ENCODE measurements at places on chromosomes 3 and 15. TPM values are rescaled to one million over a fixed set of nuclear protein-coding genes. Genes with fewer than 3 reads are reported as not detected.

DNA sequence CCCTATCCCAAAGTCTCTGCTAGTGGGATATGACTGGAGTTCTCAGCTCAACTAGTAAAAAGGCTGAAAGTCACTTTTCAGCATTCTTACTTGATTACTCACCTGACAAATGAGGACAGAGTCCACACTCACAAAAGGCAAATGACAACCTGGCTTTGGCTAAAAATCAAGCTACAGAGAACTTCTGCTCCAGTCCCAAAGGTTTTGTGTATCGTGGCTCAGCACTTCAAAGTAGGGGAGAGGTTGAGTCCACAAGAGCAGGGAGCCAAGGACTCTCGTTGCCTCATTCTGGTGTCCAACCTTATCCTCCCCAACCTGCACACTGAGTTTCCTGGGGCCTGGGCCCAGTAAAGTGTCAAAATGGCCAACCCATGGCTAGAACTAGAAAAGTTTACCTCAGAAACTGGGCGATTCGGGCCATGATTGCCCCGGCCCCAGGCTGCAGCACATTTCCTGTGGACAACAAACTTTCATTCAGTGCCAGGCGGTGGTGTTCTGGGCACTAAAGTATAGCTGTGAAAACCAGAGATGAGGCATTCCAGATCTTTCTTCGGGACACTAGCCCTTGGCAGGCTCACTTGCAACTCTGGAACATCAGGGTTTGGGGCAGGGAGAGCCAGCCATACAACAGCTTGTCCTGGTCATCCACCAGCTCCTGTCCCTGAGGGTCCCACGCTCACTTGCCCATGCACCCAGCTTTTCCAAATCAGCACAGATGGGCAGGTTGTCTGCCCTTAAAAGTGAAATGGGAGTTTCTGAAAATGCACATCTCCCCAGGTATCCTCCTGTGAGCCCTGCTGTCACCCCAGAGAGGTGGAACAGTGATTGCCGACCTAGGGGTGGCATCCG, 3.1 kb downstream of the ACAA1 start:
- H3K27ac ChIP-seq, result no peak overlapping the region
- peaks cover 15% of the 10 kb centered on the region for H3K4me1 ChIP-seq
- DNase-seq, result no peak
- H3K4me3 ChIP-seq, result no peak overlapping the region
- H3K27me3 ChIP-seq, result no peaks in the 10 kb centered on the region
- H3K36me3 ChIP-seq, result no peaks in the 10 kb centered on the region

DNA sequence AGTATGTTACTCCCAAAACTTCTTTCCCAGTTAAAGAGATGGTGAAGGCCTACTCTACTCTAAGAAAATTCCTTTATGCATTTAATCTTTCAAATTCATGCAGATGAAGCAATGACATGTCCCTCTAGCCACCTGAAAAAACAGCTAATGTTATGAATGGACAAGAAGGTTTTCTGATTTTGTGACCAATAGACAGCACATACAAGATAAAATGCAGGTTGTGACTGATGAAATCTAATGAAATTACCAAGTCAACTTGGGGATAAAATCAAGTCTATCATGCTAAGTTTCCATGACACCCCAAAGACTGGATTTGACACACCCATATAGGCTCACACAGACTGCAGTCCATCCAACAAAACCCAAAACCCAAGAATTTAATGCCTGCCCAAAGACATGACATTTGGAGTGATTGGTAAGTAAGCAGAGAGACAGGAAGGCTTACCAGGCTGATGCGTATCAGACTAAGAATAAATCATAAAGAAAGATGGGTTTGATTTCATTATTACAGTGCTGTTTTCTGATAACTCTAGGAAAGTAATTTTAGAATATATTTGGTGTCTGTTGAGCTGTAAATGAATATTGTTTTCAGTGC, 26.4 kb downstream of the CD47 start:
- H3K36me3 ChIP-seq, result peaks cover 2% of the 10 kb centered on the region
- no peak overlapping the region for H3K27ac ChIP-seq
- H3K27me3 ChIP-seq, result no peaks in the 10 kb centered on the region
- no peaks in the 10 kb centered on the region for H3K4me1 ChIP-seq
- no peak overlapping the region for H3K4me3 ChIP-seq

PLA2G4B gene
- 17.5 TPM for total RNA-seq

- DNase-seq, result no peak
- H3K4me1 ChIP-seq, result peaks cover 51% of the 10 kb centered on the region
- no peak overlapping the region for H3K27ac ChIP-seq
- no peaks in the 10 kb centered on the region for H3K27me3 ChIP-seq
- no peak overlapping the region for H3K4me3 ChIP-seq
- H3K36me3 ChIP-seq, result no peaks in the 10 kb centered on the region
Observed at GRCh38 chr3:123385981-123386380, 62.9 kb downstream of the ADCY5 start.

DNA sequence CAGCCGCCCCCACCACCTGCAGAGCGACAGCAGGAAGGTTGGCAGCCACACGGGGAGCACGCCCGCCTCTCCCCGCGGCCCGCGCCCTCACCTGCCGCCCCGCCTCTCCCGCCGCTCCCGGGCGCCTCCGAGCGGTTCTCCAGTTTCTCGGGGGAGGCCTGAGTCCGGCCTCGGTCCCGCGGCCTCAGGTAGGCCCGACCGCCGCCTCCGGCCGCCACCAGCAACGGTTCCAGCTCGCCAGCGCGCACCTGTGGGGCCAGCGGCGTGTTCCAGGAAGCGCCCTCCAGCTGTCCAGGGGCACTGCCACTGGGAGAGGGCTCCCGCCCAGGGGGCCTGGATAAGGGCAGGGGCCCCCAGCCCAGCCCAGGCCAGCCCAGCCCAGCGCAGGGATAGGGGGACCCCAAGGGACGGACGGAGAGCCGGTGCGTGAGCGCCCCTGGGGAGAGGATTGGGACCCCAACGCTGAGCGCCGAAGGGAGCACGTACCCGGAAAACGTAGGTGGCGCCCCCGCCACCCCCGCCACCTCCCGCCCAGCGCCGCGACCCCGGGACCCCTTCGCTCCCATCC, 2.2 kb downstream of the LTK start:
- H3K36me3 ChIP-seq, result no peaks in the 10 kb centered on the region
- H3K27me3 ChIP-seq, result no peaks in the 10 kb centered on the region
- no peak overlapping the region for H3K4me3 ChIP-seq
- no peak overlapping the region for H3K27ac ChIP-seq

- no peaks in the 10 kb centered on the region for H3K27me3 ChIP-seq
- no peaks in the 10 kb centered on the region for H3K36me3 ChIP-seq
- DNase-seq, result no peak
- peaks cover 3% of the 10 kb centered on the region for H3K4me1 ChIP-seq
- no peak overlapping the region for H3K27ac ChIP-seq
Observed at GRCh38 chr15:100890051-100890720, 10.6 kb downstream of the ALDH1A3 start.

GRCh38 chr3:36695769-36696137, 68.6 kb downstream of the DCLK3 start:
- H3K27ac ChIP-seq, result no peak overlapping the region
- no peaks in the 10 kb centered on the region for H3K27me3 ChIP-seq
- H3K4me3 ChIP-seq, result no peak overlapping the region
- H3K36me3 ChIP-seq, result no peaks in the 10 kb centered on the region

GLCE gene
- total RNA-seq, result 23.2 TPM

TASOR gene
- 66.1 TPM for total RNA-seq

GRCh38 chr15:55353025-55353424, 34.0 kb downstream of the PIGB start:
- no peaks in the 10 kb centered on the region for H3K4me1 ChIP-seq
- no peak overlapping the region for H3K4me3 ChIP-seq
- no peak overlapping the region for H3K27ac ChIP-seq
- H3K27me3 ChIP-seq, result no peaks in the 10 kb centered on the region
- no peak for DNase-seq

DNA sequence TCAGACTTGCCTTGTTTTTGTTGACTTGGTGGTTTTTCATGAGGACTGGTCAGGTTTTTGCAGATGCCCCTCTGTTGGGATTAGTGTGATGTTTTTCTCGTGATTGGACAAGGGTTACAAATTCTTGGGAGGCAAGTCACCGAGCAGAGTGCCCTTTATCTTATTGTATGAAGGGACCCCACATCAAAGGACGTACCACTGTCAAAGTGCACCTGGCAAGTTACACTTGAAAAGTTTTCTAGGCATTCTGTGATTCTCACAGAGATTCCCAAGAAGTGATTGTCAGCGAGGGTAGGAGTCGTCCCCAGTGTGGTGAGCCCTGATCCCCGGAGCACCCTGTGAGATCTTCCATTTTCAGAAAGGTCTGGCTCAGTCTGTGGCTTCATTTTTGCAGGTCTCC, 110.1 kb downstream of the POLR2M start:
- no peaks in the 10 kb centered on the region for H3K4me1 ChIP-seq
- H3K27me3 ChIP-seq, result no peaks in the 10 kb centered on the region
- H3K36me3 ChIP-seq, result no peaks in the 10 kb centered on the region
- H3K27ac ChIP-seq, result no peak overlapping the region

B3GNT5 gene
- 9.9 TPM for total RNA-seq

DNA sequence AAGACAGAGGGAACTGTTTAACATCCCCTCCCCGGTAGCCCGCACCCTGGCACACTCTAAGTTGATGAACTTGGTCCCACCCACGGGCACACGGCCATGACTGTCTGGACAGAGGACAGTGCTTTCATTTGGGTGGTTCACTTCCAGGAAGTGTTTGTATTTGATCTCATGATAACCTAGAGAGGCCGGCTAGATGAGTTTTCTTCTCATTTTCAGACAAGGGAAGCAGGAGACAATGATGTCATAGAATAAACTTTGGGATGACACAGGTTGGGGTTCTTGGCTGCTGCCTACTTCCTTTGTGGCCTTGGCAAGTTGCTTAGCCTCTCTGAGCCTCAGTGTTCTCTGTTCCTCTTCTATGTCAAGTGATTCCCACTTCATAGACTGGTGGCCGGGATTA, 16.1 kb upstream of the LYSMD4 start:
- no peak overlapping the region for H3K27ac ChIP-seq
- no peaks in the 10 kb centered on the region for H3K4me1 ChIP-seq
- no peak for DNase-seq
- H3K36me3 ChIP-seq, result no peaks in the 10 kb centered on the region
- H3K4me3 ChIP-seq, result no peak overlapping the region
- no peaks in the 10 kb centered on the region for H3K27me3 ChIP-seq

GRCh38 chr3:48034000-48034516, 17.8 kb upstream of the MAP4 start:
- H3K36me3 ChIP-seq, result no peaks in the 10 kb centered on the region
- H3K4me1 ChIP-seq, result peaks cover 7% of the 10 kb centered on the region
- no peak overlapping the region for H3K4me3 ChIP-seq
- H3K27me3 ChIP-seq, result no peaks in the 10 kb centered on the region
- no peak for DNase-seq
- no peak overlapping the region for H3K27ac ChIP-seq

DNA sequence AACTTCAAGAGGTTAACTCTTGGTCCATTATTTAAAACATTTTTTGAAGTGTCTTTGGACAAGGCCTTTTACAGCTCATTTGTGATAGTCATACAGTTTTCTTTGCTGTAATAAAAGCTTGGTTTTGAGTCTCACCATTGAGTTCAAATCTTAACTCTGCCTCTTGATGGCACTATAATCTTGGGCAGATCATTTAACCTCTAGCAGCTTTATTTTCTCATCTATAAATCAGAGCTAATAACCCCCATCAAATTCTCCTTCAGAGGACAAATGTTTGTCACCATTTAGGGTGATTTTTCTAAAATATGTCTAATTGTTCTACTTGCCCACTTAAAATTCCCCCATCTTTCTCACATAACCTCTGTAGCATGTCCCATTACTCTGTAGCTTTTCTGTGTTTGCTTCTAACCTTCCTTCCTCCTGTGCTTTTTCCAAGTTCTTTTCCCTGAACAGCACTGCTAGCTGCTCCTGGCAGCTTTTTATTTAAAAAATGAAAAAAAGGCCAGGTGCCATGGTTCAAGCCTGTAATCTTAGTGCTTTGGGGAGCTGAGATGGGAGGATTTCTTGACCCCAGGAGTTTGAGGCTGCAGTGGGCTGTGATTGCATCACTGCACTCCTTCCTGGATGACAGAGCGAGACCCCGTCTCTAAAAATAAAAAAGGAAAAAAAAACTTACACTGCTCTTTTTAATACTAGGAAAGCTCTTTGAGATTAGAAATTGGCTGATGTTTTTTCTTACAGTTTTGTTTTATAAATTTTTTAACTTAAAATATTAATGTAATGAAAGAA, 28.5 kb downstream of the UBE2E1 start:
- no peak for DNase-seq
- peaks cover 9% of the 10 kb centered on the region for H3K4me1 ChIP-seq
- H3K4me3 ChIP-seq, result no peak overlapping the region
- H3K36me3 ChIP-seq, result no peaks in the 10 kb centered on the region
- no peaks in the 10 kb centered on the region for H3K27me3 ChIP-seq

DNA sequence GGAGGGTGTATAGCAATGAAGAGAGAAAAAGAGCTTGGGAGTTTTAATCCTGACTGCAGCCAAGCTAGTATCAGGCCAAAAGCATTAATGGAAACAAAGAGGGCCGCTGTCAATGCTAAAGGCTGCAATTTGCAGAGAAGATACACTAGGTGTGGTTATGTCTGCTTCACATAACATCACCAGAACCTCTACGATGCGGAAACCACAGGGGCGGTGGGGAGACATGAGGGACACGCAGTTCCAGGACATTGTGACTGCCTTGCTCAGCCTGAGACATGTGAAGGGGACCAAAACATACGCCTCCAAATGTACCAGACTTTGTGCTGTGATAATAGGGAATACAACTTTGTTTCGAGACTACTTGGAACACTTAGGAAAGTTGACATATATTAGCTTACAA, 88.4 kb downstream of the APBA2 start:
- H3K4me3 ChIP-seq, result no peak overlapping the region
- DNase-seq, result no peak
- no peak overlapping the region for H3K27ac ChIP-seq
- H3K36me3 ChIP-seq, result no peaks in the 10 kb centered on the region

SLC2A2 gene
- 0.36 TPM for total RNA-seq

DNA sequence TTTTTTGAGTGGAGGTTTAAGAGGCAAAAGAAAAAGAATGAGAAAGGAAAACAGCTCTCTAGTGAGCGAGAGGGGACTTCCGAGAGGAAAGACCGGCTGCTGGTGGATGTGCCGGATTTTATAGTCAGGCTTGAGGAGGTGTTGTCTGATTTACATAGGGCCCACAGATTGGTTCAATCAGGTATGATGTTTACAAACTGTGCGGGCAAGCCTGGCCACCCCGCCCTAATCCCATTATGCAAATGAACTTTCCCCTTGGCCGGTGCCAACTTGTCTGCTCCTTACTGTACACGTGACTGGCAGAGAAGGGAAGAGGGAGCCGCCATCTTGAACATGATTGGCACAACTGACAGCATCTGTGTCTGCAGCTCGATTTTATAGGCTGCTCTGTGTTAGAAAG, 44.7 kb downstream of the FAM43A start:
- no peaks in the 10 kb centered on the region for H3K36me3 ChIP-seq
- H3K4me1 ChIP-seq, result no peaks in the 10 kb centered on the region
- no peak overlapping the region for H3K27ac ChIP-seq

DNA sequence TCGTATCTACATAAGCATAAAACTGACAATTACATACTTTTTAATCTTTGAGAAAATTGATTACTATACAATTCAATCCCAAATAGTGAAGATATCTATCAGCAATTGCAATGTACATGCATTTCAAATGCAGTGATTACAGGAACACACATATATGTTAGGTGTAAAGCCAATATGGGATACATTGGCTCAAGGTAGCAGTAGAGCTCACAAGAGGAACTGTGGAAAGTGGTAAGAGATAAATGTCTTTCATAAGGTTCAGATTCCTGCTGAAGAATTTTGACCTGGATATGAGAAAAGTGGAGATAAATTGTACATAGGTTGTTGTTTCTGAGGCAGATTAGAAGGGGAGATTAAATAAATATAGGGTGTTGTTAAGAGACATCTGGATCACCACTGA, 1280.5 kb downstream of the OTOL1 start:
- H3K36me3 ChIP-seq, result no peaks in the 10 kb centered on the region
- no peak for DNase-seq
- no peak overlapping the region for H3K4me3 ChIP-seq
- no peak overlapping the region for H3K27ac ChIP-seq

All from ovary (tissue), 10 donors.